ENCODE measurements at places on chromosomes 6 and 20.

DNA sequence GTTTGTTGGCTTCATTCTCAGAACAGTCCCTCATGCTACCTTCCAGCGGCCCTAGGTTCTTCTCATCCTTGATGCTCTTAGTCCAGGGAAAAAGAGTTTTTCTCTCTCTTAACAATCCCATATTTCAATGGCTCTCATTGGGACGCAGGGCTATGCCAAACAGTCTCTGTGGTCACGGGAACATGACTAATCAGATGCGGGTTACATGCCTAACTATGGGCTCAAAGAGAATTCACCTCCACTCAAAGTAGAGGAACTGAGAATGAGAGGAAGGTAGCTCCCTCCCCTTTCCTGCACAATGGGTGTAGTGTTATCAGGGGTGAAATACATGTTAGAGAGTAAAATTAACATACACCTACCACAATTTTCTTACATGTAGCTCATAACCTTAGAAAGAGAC, 18.1 kb upstream of the ATRN start:
- DNase-seq: no peak
- H3K4me1 ChIP-seq: peaks cover 12% of the 10 kb centered on the region
- H3K4me3 ChIP-seq: no peak overlapping the region
- no peaks in the 10 kb centered on the region for H3K36me3 ChIP-seq
- peaks cover 12% of the 10 kb centered on the region for H3K27me3 ChIP-seq

- DNase-seq: no peak
- no peaks in the 10 kb centered on the region for H3K36me3 ChIP-seq
- H3K27ac ChIP-seq: no peak overlapping the region
- peaks cover 8% of the 10 kb centered on the region for H3K4me1 ChIP-seq
- H3K27me3 ChIP-seq: peaks cover 28% of the 10 kb centered on the region
Measured at GRCh38 chr20:60254901-60255411, 296.7 kb downstream of the CDH26 start.

DNA sequence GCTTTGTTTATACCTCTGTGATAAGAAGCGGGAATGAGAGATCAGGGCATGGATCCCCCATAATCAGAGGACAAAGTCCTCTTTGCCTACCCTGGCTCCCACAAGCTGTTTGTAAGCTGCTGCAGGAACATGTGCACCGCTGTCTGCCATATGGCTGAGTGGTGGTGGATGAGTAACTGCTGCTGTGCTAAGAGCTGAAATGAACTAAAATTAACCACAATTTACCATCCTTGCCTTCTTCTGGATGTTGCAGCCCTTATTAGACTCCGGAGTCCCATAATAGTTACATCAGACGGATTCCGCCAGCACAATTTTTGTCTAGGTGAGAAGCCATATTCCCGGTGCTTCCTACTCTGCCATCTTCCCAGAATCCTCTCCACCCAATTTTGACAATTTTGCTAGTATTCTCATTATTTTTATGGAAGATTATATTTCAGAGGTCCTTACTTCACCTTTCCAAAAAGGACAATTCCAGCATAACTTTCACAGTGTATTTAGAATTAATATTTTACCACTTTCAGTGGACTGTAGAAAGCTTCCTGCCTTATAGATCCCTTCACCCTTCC, 6.0 kb upstream of the CMTR1 start:
- no peak overlapping the region for H3K27ac ChIP-seq
- no peak overlapping the region for H3K4me3 ChIP-seq
- peaks cover under 1% of the 10 kb centered on the region for H3K4me1 ChIP-seq
- no peak for DNase-seq
- H3K27me3 ChIP-seq: peaks cover 33% of the 10 kb centered on the region

DNA sequence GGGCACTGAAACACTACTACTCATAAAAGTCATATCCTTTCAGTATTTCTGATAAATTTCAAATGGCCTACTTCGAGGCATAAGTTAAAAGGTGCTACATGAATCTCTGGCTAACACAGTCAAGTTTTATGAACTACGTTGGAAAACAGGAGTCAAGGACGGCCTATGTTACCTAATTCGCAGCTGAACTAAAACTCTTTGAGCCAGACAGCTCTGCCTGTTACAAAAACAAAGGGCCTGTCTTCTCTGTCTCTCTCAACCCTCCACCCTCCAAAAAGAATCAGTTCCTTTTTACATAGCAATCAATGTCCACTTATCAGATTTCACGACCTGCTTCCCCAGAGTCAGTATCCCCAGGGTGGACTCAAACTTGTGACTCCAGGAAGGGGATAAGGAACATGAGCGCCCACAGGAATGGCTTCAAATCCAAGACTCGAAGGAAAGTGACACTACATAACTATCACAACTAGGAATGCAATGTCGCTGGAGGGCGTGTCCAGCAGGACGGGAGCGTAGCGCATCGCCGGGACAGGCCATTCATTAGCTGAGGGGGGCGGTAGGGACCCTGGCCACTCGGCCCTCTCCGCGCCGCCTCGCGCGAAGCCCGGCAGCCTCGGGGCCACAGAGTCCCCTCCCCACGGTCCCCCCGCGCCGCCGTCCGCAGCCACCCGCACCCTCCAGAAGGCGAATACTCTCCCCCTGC, 591 bp downstream of the IBTK start:
- peaks cover 40% of the 10 kb centered on the region for H3K36me3 ChIP-seq
- peak overlapping the region; percentile 99 for H3K4me3 ChIP-seq
- DNase-seq: peak; percentile 77

DNA sequence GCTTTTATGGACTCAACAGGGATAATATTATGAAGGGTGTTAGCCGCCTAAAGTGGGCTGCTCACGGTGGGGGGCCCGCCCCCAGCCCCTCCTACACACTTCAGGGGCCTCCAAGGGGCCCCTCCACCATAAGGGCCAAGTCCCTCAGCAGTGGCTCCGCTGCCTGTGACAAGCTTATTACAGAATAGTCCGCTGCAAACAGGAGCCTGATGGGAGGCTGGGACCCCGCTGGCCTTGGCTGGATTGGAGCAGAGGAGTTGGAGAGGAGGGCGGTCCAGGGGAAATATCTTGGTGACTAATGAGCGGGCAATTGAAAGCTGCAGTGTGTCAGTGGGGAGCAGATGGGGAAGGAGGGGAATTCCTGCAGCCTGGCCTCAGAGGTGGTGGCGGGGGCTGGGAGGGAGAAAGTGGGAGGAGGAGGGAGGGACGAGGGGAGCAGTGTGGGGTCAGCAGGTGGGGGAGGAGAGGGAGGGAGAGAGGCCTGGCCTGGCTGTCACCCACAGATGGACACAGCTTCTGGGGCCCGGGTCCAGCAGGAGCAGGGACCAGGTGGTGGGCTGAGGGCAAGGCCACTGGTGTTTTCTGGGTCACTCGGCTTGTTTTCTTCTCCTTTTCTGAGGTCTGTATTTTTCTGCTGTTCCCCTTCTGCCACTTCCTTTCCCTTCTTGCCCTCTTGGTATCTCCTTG, 57.6 kb upstream of the FOXP4 start:
- H3K36me3 ChIP-seq: no peaks in the 10 kb centered on the region
- peak overlapping the region; percentile 35 for H3K4me3 ChIP-seq
- peak; percentile 73 for DNase-seq
- peak overlapping the region; percentile 89 for H3K27ac ChIP-seq

DNA sequence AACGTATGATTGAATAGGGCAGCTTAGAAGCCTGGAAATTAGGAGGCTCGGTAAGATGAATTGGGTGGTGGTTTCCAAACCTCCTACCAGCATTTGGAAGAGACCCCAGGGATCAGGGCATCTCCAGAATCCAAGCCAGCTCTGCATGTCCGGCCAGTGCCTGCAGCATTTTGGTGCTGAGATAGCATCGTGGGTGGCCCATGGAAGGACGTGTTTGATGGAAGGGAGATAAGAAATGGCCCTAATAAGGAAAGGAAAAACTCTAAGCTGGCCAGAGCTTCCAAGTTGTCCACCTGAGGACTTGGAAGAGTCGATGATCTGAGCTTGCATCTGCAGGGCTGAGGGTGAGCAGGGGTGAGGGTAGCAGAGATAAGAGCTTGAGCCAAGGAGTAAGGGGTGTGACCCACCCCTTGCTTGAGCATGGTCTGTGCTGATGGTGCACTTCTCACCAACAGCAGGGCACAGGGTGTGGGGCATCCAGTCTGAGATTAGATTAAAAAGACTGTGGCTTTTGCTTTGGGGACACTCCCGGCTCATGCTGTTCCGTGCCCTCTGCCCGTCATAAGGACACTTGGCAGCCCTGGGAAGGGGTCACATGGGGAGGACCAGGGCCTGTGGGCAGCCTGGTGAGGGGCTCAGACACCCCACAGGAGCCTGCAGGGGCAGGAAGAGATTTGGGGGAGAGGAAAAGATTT, 213.2 kb downstream of the ERMARD start:
- DNase-seq: no peak
- no peak overlapping the region for H3K4me3 ChIP-seq
- peaks cover 14% of the 10 kb centered on the region for H3K27me3 ChIP-seq
- H3K27ac ChIP-seq: no peak overlapping the region
- peaks cover 22% of the 10 kb centered on the region for H3K36me3 ChIP-seq
- H3K4me1 ChIP-seq: peaks cover 42% of the 10 kb centered on the region

- peak; percentile 32 for DNase-seq
- H3K4me1 ChIP-seq: no peaks in the 10 kb centered on the region
- H3K27ac ChIP-seq: no peak overlapping the region
- no peaks in the 10 kb centered on the region for H3K36me3 ChIP-seq
- H3K27me3 ChIP-seq: no peaks in the 10 kb centered on the region
Measured at GRCh38 chr6:118263921-118264486, 284.1 kb upstream of the PLN start.
